ENCODE measurements at places on chromosomes 13 and 19. TPM values are rescaled to one million over a fixed set of nuclear protein-coding genes. Genes with fewer than 3 reads are reported as not detected.

Gene NLRP7
- polyA plus RNA-seq = not detected

Gene PRSS57
- polyA plus RNA-seq = not detected

Gene MPV17L2
- polyA plus RNA-seq = 19.5 TPM

Gene ITGBL1
- polyA plus RNA-seq = 24.2 TPM

Gene OLFM2
- 5.1 TPM for polyA plus RNA-seq

Gene CRB3
- not detected for polyA plus RNA-seq

Gene C19orf53
- polyA plus RNA-seq = 290 TPM

GRCh38 chr13:62302341-62302740 is 886.7 kb upstream of the PCDH20 start:
- peak; percentile 37 for DNase-seq
- H3K36me3 ChIP-seq = no peaks in the 10 kb centered on the region
- no peaks in the 10 kb centered on the region for H3K27me3 ChIP-seq
- H3K27ac ChIP-seq = no peak overlapping the region

GRCh38 chr13:63438951-63439350 is 2023.3 kb upstream of the PCDH20 start:
- peaks cover 7% of the 10 kb centered on the region for H3K4me1 ChIP-seq
- no peak overlapping the region for H3K27ac ChIP-seq
- H3K36me3 ChIP-seq = no peaks in the 10 kb centered on the region
- H3K27me3 ChIP-seq = no peaks in the 10 kb centered on the region

DNA sequence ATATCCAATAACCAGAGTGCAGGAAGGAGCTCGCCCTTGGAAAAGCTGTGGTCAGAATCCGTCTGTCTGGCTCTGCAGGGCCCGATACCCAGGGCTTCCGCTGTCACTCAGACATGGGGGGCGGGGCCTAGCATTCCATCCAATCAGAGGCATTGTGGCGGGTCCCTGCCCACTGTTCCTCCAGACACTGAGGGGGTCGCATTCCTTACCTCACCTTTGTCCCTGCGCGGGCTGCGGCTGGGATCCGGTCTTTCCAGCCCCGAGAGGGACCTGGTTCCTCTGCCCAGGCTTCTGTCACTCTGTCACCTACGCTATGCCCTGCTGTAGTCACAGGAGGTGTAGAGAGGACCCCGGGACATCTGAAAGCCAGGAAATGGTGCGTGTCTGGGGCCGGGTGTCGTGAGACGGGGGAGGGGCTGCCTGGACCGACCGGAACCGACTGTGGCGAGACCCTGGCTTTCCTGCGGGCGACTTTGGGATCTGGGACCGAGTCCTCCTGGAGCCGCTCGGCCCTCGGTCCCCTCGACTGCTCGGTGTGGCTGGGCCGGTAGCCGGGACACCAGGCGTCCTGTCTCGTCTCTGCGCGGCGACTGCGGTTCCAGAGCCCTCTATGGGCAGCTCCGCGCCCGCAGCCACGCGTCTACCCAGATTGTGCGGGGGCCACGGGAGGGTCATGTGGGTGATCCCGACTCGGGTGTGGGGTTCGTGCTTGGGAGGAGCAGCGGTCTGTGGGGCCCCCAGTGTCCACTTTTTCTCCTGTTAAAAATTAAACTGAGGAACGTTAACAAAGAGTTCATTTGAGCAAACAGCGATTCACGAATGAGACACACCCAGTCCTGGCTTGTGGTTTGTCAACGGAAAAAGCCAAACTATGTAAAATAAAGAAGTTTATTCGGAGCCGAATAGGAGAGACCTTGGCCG is at the start of gene ZNF69:
Gene ZNF69, plus strand, starts transcription at position 172 of the 921 bp plus-strand sequence. Its CDS starts 142 bp downstream, at position 314.
- H3K36me3 ChIP-seq = peaks cover 2% of the 10 kb centered on the region
- no peaks in the 10 kb centered on the region for H3K27me3 ChIP-seq
- H3K27ac ChIP-seq = peak within 1 kb of the TSS; percentile 73
- DNase-seq = peak; percentile 62
- peak within 1 kb of the TSS; percentile 90 for H3K4me3 ChIP-seq

DNA sequence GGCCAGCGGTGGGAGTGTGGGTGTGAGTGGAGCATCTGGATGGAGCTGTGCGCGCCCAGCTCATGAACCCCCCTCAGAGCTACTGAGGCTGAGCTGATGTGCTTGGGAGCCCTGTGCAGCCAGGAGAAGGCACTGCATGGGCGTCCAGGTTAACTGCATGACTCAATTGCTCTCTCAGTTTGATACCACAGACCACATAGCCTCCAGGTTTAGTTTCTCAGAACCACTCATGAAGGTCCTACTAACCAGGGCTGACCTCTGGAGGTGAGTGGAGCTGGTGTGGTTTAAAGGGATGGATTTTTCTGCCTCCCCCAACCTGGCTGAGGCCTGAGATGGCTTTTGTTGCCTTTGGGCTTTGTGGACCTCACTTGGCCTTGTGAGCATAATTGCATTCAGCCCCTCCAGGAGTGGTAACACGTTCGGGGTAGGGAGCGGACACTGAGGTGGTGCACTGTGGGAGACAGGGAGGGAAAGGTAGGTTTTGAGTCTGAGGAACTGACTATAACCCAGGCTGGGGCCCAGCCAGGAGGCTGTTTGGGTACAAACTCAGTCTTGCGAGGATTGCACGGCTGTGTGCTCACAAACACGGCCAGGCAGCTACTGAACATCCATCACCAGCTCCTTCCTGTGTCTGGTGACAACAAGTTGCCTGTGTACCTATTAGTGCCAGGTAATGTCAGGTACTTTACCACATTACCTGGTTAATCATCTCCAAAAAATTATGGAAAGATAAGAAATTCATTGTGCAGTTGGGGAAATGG is 97.5 kb downstream of the RGCC start:
- no peak for DNase-seq
- H3K36me3 ChIP-seq = no peaks in the 10 kb centered on the region
- H3K4me3 ChIP-seq = no peak overlapping the region
- H3K4me1 ChIP-seq = no peaks in the 10 kb centered on the region

DNA sequence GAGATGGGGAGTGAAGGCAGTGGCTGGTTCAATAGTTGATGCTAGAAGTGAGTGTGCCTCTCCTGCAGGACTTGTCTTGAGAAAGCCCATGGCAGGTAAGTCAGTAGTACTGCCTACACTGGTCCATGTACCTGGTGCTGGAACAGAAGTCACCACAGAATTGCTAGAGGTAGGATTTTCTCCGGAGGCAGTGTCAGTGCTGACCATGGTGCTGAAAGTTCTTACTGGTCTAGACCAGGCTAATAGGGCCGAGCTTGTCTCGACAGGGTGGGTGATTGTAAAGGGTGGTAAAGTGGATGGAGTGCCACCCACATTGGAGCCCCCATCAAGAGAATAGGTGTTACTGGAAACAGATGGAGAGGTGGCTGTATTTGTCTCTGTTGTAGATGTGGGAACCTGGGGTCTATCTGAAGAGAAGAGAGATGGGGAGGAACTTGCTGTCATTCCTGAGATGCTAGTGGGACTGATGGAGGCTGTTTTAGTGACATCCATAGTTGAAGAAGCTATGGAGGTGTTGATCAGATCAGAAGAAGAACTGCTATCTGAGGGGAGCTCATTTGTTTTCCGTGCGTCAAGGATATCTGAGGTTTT is 36.6 kb downstream of the MUC16 start:
- no peaks in the 10 kb centered on the region for H3K27me3 ChIP-seq
- no peak overlapping the region for H3K27ac ChIP-seq
- no peak overlapping the region for H3K4me3 ChIP-seq
- H3K4me1 ChIP-seq = no peaks in the 10 kb centered on the region

DNA sequence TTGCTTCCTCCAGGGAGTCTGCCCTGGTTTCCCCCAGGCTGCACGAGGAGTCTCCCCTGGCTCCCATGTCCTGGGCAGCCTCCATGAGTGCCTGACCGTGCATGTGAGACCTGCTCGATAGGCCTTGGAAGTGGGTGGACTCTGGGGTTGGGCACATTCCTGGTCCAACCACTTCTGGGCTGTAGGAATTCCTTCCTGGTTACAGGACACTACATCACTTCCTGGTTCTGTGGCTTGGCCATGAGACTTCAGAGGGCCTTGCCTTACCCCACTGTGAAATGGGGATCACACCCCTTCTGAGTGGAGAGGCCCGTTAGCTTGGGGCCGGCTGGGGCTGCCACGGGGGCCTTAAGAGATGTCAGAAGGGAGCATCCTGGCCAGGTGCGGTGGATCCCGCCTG is 4.0 kb upstream of the ZNF628 start:
- peak; percentile 79 for DNase-seq
- no peak overlapping the region for H3K27ac ChIP-seq
- peaks cover 9% of the 10 kb centered on the region for H3K4me1 ChIP-seq
- H3K27me3 ChIP-seq = no peaks in the 10 kb centered on the region
- no peak overlapping the region for H3K4me3 ChIP-seq

GRCh38 chr13:104967836-104968630 is 1567.4 kb downstream of the EFNB2 start:
- H3K4me1 ChIP-seq = no peaks in the 10 kb centered on the region
- H3K27ac ChIP-seq = no peak overlapping the region
- H3K27me3 ChIP-seq = no peaks in the 10 kb centered on the region
- H3K36me3 ChIP-seq = no peaks in the 10 kb centered on the region
- DNase-seq = no peak

Data from IMR-90 (cell line).